Thyroid gland (tissue), 4 donors: ENCODE measurements at places on chromosomes 7 and 10. TPM values are rescaled to one million over a fixed set of nuclear protein-coding genes. Genes with fewer than 3 reads are reported as not detected.

DNA sequence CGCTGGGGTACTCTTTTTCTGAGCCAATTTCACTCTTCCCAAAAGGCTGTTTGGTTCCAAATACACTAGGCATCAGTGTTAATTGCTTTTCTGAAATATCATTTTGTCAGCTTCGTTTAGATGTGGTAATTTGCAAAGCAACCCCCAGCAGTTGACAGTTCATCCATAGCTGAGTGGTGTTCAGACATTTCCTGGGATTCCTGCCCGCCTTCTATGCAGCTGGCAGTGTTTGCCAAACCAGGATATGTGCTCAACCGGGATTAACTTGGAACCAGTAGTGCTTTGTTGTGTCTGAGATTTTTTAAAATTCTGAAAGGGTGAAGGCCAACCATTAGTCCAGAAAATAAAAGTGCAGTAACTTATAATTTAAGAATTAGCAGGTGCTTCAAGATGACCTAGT is 25.2 kb upstream of the MKLN1 start:
- no peaks in the 10 kb centered on the region for H3K27me3 ChIP-seq
- DNase-seq: peak; percentile 49

DNA sequence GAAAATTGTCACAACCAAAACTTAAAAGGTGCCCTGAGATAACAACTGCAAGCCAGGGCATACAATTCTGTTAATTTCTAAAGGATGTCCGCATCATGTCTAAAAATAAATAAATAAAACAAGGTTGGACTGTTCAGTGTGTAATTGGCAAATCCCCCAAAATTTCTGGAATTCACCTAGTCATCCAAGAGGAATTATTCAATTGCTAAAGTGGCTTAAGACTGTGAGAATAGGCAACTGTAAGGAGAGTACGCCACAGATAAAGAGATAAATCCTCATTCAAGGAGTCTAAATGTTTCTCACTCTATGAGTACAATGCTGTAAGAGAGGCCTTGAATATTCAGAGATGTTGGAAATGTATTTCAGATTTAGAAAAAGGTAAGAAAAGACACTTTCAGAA is 37.2 kb downstream of the PIK3AP1 start:
- H3K27ac ChIP-seq: no peak overlapping the region
- DNase-seq: no peak
- H3K4me3 ChIP-seq: no peak overlapping the region
- no peaks in the 10 kb centered on the region for H3K4me1 ChIP-seq
- no peaks in the 10 kb centered on the region for H3K36me3 ChIP-seq

DNA sequence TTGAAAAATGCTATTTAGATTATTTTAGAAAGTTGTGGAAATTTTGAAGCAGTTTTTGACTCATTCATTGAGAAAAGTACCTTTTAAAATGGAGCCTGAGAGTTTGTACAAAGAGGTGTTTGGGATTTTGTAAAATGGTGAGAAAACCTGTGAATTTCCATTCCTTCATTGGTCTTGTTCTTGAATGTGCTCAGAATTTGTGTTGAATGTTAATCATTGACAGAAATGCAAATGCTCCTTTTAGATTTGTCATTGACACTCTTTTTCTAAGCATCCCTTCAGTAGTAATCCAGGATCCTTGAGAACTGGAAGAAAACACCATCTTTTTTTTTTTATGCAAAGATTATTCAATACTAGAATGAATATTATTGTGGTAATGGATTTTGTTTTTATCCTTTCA is 74.8 kb downstream of the LCOR start:
- H3K36me3 ChIP-seq: no peaks in the 10 kb centered on the region
- no peak overlapping the region for H3K27ac ChIP-seq
- H3K4me1 ChIP-seq: peaks cover 3% of the 10 kb centered on the region
- no peak overlapping the region for H3K4me3 ChIP-seq
- no peaks in the 10 kb centered on the region for H3K27me3 ChIP-seq
- DNase-seq: no peak

DNA sequence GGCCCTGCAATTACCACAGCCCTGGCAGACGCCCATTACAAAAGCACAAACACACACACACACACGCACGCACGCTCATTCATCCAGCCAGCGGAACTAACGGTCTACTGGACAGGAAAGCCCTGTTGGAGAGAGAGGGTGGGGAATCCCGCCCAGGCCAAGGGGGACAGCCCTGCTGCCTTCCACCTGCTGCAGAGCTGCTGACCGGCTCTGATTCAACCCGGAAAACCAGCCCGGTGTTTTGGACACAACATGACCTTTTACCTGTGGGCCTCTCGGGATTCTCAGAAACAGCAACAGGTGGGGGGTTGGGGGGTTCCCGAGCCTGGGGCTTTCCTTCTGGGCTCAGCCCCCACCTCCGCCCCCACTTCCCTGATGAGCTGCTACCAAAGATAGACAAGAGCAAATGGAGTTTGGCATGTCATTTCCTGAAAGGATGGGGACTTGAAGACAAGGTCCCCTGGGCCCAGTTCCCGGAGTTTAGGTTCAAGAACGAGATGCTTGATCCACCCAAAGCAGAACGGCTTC is 18.5 kb upstream of the SERPINE1 start:
- H3K4me3 ChIP-seq: no peak overlapping the region
- DNase-seq: peak; percentile 52
- H3K4me1 ChIP-seq: no peaks in the 10 kb centered on the region
- no peaks in the 10 kb centered on the region for H3K27me3 ChIP-seq

- no peak overlapping the region for H3K27ac ChIP-seq
- H3K36me3 ChIP-seq: no peaks in the 10 kb centered on the region
- no peaks in the 10 kb centered on the region for H3K27me3 ChIP-seq
- H3K4me3 ChIP-seq: no peak overlapping the region
- H3K4me1 ChIP-seq: peaks cover 6% of the 10 kb centered on the region
- DNase-seq: no peak
These were observed 22.1 kb upstream of the SYPL1 start for GRCh38 chr7:106134241-106134640.

DNA sequence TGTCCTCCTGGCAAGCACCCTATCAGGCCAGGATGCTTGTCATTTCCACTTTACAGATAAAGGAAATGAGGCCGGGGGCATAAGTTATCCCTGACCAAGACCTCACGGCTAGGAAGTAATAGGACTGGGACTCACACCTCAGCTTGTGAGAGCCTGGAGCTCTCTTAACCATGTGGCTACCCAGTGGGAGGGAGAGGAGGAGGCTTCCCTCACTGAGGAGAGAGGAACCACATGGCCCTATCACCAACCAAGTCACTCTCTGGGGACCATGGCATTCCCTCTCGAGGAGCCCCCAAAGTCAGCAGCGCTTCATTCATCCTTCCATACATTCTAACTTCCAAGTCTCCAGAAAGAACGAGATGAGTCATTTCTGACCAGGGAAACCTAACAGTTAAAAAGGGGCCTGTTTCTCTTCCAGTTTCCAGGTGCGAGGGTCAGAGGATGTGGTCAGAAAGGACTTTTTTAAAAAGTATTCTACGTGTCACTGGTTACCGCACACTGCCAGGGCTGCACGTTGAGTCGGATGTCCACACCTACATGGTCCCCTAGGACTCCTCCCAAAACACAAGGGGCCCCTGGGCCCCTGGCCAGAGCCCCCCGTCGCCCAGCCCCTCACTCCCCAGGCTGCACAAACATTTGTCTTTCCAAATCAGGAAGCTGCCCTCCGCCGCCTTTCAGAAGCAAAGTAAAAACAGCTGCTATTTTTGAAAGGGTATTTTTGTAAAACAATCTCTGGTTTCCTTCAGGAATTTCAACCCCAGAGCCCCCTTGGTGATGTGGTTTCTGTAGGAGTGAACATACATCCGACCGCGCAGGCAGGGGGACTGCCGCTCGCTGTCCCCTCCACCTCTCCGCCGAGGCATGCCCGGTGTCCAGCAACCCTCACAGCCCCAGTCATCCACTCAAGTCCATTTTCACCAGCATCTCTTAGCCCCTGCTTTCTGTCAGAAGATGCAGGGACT is 128.2 kb upstream of the CHST15 start:
- H3K4me3 ChIP-seq: no peak overlapping the region
- H3K36me3 ChIP-seq: no peaks in the 10 kb centered on the region
- no peaks in the 10 kb centered on the region for H3K27me3 ChIP-seq
- no peak for DNase-seq

GRCh38 chr10:13767676-13768178 is 181.0 kb downstream of the PRPF18 start:
- H3K36me3 ChIP-seq: no peaks in the 10 kb centered on the region
- no peak for DNase-seq
- no peaks in the 10 kb centered on the region for H3K4me1 ChIP-seq
- no peak overlapping the region for H3K27ac ChIP-seq

GRCh38 chr7:81399471-81399870 is 370.4 kb downstream of the HGF start:
- no peaks in the 10 kb centered on the region for H3K27me3 ChIP-seq
- H3K4me1 ChIP-seq: no peaks in the 10 kb centered on the region
- DNase-seq: no peak
- no peaks in the 10 kb centered on the region for H3K36me3 ChIP-seq
- H3K4me3 ChIP-seq: no peak overlapping the region

- no peaks in the 10 kb centered on the region for H3K36me3 ChIP-seq
- H3K4me3 ChIP-seq: no peak overlapping the region
- H3K27ac ChIP-seq: no peak overlapping the region
- H3K27me3 ChIP-seq: no peaks in the 10 kb centered on the region
These were observed 9.0 kb upstream of the ADCYAP1R1 start for GRCh38 chr7:31043051-31043471.

GRCh38 chr10:116084161-116084560 is 188.8 kb downstream of the GFRA1 start:
- H3K27me3 ChIP-seq: no peaks in the 10 kb centered on the region
- no peaks in the 10 kb centered on the region for H3K36me3 ChIP-seq
- H3K4me1 ChIP-seq: no peaks in the 10 kb centered on the region
- no peak for DNase-seq
- H3K4me3 ChIP-seq: no peak overlapping the region
- H3K27ac ChIP-seq: no peak overlapping the region

- H3K27ac ChIP-seq: no peak overlapping the region
- H3K4me3 ChIP-seq: no peak overlapping the region
- DNase-seq: no peak
- H3K36me3 ChIP-seq: no peaks in the 10 kb centered on the region
These were observed 30.0 kb downstream of the DOCK4 start for GRCh38 chr7:112176241-112176640.

DNA sequence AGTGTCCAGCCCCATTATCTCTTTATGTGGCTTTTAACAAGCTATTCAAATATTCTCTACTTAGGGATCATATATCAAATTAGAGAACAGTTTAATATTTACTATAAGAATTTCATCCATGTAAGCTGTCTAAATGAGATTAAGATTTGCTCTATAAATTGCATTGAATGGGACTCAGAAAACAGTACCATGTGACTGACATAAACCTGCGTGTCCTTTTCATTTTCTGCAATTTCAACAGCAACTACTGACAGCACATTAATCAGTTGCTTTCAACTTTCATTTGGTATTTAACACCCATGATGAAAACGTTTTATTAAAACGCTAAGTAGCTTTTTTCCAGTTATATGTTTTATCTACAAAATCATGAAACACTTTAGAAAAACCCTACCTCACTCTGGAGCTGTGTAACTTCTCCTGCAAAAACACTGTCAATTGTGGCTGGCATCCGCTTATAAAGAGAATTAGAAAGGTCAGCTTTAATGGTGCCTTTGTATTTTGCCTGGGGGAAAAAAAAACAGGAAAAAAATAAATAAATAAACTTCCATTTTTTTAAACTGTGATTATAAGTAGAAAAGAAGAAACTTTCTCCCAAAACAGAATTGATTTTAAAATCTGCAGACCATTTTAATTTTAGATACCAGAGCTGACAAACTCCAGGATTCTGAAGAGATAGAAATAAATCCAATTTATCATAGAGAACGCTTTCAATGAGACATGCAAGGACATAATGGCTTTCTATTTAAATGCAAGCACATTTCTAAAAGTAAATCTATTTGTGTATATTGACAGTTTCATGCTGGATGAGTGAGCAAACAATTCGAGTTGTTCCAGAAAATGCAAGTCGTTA is 9.2 kb downstream of the NEBL start:
- H3K27ac ChIP-seq: no peak overlapping the region
- H3K27me3 ChIP-seq: no peaks in the 10 kb centered on the region
- no peak overlapping the region for H3K4me3 ChIP-seq
- peaks cover 7% of the 10 kb centered on the region for H3K4me1 ChIP-seq

DNA sequence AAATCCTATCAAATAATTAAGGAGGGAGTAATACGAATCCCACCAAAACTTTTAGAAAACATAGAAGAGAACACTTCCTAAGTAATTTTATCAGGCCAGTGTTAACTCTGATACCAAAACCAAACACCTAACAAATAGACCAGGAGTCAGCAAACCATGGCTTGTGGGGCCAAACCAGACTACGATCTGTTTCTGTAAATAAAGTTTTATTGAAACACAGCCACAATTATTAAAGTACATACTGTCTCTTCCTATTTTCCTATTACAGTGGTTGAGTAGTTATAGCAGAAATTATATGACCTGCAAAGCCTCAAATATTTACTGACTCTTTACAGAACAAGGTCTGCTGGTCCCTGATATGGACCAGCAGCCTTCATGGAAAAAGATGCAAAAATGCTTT is 73.1 kb upstream of the ELN start:
- no peak for DNase-seq
- no peak overlapping the region for H3K27ac ChIP-seq
- no peaks in the 10 kb centered on the region for H3K36me3 ChIP-seq
- no peaks in the 10 kb centered on the region for H3K27me3 ChIP-seq

DNA sequence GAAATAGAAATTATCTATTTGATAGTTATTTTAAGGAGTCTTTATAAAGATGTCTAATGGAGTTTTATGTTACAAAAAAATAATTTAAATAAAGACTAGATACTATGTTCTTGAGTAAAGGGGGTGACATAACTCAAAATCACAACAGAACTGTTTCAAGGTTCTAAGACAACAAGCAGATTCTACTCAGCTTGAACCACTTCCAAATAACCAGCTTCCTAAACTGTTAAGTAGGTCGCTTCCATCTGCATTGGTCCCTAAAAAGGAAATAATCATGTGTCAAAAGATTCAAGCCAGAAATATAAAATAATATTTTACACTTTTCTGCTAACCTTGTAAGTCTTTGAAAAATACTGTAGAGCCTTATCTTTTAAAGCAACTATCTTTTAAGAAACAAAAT is 14.1 kb downstream of the SEM1 start:
- no peaks in the 10 kb centered on the region for H3K4me1 ChIP-seq
- DNase-seq: no peak
- no peaks in the 10 kb centered on the region for H3K27me3 ChIP-seq
- no peaks in the 10 kb centered on the region for H3K36me3 ChIP-seq
- no peak overlapping the region for H3K27ac ChIP-seq
- no peak overlapping the region for H3K4me3 ChIP-seq

Gene OR2A12
- not detected for total RNA-seq

Gene GAD2
- not detected for total RNA-seq

Gene SPDYE16
- 0.33 TPM for total RNA-seq

Gene LRRD1
- 0.29 TPM for total RNA-seq

Gene TEX47
- not detected for total RNA-seq

Gene MRPS16
- total RNA-seq: 57.6 TPM

Gene NHLRC2
- total RNA-seq: 61.0 TPM

Gene SPDYE5
- total RNA-seq: not detected

Gene GCK
- not detected for total RNA-seq

Gene TBC1D12
- 18.3 TPM for total RNA-seq
